Activated gamma-delta T cell treated with Interleukin-2 at 50 U/mL for 16 hours (primary cell): ENCODE measurements at places on chromosomes 1 and 21.

- DNase-seq: no peak
Observed at GRCh38 chr1:178344513-178345091, 152.2 kb downstream of the CLEC20A start.

GRCh38 chr1:224113545-224113917 is 380 bp upstream of the FBXO28 start:
- no peak for DNase-seq

- DNase-seq: no peak
Observed at GRCh38 chr1:94321662-94322061, 84.3 kb upstream of the ARHGAP29 start.

- no peak for DNase-seq
Observed at GRCh38 chr1:93506126-93506525, 58.2 kb downstream of the FNBP1L start.

DNA sequence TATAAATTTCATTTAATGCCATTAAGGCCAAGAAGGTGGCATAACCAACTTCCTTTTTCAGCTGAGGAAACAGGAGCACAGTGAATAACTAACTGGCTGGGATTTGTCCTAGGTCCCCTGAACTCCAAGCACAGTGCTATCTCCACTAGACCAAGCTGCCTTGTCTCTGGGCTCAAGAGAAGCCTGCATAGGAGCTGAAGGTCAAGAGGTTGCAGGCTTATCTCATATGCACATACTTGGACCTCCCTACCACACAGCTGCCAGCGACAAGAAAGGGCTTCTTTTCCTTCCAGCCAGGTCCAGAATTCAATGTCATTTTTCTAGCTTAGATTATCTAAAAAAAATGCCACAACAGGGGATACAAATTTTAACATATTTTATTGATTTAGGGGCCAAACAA is 27.1 kb downstream of the AK2 start:
- DNase-seq: no peak

DNA sequence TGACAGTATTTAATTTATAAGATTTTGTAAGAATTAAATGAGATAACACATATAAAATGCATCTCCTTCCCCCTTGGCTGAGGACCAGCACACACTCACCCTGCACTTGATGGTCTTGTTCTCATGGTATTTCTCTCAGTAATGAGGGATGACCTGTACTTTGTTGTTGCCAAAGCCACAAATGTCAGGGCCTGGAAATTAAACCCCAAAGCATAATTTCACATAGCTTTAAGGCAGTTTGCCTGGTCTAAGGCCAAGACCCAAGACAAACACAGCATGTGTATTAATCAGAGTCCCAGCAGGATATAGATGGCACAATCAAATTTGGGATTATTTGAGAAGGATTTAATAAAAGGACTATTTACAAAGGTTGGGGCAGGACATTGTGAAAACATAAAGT is 48.6 kb upstream of the EPS15 start:
- no peak for DNase-seq

DNA sequence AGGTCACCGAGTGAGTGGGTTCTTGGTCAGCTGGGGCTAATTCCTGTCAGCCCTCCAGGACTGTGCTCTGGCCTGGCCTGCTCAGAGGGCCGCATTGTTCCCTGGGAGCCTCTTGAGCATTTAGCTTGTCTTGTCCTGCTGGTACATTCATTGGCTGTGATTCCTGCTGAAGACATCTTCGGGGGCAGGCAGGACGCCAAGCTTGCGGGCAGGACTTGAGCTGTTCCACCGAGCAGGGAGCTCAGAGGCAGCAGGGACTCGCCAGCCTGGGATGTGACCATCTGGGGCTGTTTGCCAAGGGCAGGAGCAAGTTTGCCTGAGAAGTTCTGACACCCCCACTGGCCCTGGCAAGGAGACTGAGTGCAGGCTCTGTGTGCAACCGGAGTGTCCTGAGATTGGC is 7.0 kb upstream of the SLC26A9 start:
- DNase-seq: no peak

- no peak for DNase-seq
Observed at GRCh38 chr1:29506678-29507225, 270.4 kb downstream of the PTPRU start.

- DNase-seq: no peak
Observed at GRCh38 chr1:71638081-71638766, 557.4 kb upstream of the ZRANB2 start.

GRCh38 chr1:203278082-203278884 is 27.0 kb upstream of the BTG2 start:
- DNase-seq: no peak

DNA sequence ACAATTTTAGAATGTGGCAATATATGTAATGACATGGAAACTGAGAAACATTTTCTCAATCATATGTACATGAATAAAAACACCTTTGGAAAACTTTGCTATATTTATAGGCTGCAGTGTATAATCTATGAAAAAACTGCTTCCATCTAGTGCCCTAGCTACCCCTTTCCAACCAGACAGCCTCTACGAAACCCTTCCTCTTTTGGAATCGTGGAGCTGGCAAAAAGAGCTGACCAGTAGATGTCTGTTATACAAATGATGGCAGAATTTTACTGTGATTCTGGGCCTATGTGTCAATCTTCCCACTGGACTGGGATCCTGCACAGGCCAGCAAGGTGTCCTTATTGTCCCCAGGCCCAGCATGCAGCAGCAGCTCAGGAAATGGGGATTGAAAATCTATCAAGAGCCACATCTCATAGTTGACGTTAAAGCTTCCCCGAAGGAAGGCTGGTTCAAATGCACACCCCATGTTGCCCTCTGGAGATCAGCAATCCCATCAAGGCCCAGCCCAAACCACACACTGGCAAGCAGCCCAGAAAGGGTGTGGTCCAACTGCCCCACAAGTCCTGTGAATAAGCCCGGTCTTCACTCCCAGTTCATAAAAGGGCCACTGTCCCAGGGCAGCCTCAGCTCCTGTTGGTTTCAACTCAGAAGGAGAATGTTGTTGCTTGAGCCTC is 8.8 kb upstream of the FAM20B start:
- no peak for DNase-seq

DNA sequence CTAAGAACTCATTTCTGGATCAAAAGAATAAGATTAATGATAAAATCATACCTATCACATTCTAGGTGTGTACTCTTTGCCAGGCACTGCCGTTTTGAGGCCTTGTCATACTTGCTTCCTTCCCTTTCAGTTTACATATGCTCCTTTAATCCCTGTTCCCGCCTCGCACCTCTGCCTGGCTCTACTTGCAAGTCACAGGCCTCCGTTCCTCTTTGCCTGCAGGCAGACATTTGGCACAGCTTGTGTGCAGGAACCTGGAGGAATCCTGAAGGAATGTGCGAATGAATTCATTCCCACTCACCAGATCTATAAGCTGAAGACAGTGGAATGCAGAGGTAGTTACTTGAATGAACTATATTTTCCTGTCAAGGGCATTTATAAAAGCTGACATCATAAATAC is 13.8 kb downstream of the WLS start:
- DNase-seq: no peak

- DNase-seq: no peak
Observed at GRCh38 chr1:116850436-116850835, 59.3 kb upstream of the PTGFRN start.

GRCh38 chr1:34460193-34460592 is 283.5 kb downstream of the C1orf94 start:
- DNase-seq: peak; percentile 19

- DNase-seq: no peak
Observed at GRCh38 chr1:36006941-36007500, 76.1 kb downstream of the AGO3 start.

DNA sequence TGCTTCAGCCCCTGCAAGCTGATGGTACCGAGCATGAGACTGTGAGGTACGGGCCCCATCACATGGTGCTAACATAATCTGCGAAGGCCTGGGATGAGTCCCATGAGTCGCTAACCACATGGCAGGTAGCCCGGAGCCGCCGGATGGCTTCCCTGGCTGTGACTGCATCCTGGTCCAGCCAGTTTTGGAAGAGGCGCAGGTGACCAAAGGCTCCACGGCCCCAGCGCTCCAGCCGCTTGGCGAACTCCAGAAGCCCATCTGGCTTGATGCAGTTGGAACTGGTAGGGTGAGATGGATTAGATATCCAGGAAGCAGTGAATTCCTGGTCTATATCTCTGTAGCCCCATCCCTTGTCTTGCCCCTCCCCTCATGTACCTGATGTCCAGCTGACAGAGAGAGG is 24.6 kb downstream of the LRRC41 start:
- no peak for DNase-seq

- DNase-seq: no peak
Observed at GRCh38 chr1:93448983-93449804, 1.3 kb downstream of the FNBP1L start.

DNA sequence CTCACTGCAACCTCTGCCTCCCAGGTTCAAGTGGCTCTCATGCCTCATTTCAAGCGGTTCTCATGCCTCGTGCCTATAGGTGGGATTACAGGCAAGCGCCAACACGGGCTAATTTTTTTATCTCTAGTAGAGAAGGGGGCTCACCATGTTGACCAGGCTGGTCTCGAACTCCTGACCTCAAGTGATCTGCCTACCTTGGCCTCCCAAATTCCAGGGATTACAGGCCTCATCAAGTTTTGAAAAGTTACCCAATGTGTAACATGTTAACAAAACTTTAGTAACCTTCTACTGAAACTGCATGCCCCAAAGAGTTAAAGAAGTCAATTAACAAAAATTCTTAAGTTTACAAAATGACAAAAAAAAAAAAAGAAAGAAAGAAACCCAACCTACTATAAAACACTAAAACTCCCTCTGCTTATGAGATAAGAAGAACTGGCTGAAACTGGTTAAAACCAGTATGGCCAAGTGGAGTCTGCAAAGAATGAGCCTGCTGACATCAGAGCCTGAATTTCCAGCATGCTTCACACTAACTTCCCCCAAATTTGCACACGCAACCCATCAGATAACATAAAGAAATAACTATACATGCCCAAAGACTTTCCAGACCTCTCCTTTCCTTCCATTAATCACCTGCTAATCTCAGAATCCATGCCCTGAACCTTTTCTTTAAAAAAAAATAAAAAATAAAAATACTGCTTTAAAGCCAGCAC is 25.5 kb upstream of the PSMG1 start:
- DNase-seq: no peak

- DNase-seq: no peak
Observed at GRCh38 chr1:82946096-82946605, 1052.8 kb downstream of the TTLL7 start.

GRCh38 chr1:10629091-10629815 is 154.5 kb downstream of the PEX14 start:
- no peak for DNase-seq

- no peak for DNase-seq
Observed at GRCh38 chr1:51643362-51643761, 26.5 kb downstream of the OSBPL9 start.

GRCh38 chr1:154913273-154913672 is 23.2 kb downstream of the PMVK start:
- no peak for DNase-seq

- DNase-seq: no peak
Observed at GRCh38 chr21:45979141-45979631, 2.4 kb upstream of the COL6A1 start.

DNA sequence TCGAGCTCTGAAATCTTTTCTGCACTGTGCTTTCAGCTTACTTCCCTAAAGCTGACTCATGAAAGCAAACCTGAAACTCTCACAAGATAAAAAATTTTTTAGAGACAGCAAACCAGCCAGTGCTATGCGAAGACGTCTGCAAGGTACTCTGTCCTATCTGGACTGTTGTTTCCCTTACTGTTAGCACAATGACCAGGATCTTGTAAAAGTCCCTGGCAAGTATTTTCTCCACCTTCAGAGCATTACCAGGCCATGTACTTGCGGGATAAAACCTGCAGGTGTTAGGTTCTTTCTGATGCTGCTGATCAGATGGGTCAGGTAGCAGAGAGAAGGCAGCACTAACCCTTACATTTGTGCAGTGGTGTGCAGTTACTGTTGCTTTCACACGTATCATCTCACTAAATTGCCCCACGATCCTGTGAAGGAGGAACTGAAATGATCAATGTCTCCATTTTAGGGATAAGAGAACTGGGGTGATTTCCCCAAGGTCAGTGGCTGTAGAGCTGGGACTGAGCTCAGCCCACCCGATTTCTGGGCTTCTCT is 56.6 kb downstream of the PLXNA2 start:
- no peak for DNase-seq

DNA sequence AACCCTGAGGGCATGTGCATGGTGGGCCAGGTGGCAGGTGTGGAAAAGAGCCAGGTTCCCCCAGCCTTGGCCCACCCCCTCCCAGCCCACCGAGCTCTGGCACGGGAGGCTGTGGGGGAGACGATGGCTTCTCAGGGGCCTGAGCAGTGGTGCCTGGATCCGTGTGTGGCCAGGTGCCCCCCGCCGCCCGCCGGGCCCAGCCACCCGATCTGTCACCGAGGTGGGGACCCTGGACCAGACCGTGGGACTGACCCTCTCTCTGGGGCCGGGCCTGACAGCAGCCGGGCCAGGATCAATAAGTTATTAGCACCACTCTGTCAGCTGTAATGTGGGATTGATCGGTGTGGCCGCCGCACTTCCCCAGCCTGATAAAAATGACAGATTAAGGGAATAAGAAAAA is 13.8 kb downstream of the SAMD11 start:
- DNase-seq: no peak

DNA sequence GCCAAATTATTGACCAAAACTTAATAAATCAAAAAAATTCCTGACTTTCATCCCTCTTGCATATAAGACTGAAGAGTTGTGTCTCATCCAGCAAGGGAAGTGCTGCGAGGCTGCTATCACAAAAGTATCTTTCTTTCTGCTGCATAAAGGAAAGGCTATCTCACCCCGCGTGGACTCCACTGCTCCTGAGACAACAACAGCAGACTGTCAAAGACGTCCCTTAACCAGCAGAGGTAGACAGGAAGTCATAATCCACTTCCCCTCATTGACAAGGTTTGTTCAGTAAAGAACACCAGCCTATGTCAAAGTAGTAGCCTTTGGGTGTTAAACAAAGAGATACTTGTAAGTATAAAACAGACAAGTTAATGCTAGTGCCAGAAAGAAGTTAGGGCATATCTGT is 29.4 kb downstream of the VPS26C start:
- no peak for DNase-seq

DNA sequence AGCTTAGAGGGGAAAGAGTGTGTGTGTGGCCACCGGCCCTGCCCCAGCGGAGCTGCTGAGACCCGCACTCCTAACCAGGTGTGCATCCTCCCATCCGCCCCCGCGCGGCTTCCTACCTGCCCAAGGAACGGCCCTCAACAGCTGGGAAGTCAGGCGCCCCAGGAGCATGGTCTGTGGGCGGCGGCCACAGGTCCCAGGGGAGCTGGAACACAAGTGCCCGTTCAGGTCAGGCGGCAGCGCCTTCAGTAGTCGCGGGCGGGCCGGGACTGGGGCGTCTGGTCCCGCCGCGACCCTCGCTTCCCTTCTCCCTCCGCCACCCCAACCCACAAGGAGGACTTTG is 448 bp downstream of the AURKAIP1 start:
- DNase-seq: peak; percentile 6

GRCh38 chr1:185014941-185015340 is 30.4 kb upstream of the RNF2 start:
- DNase-seq: no peak

DNA sequence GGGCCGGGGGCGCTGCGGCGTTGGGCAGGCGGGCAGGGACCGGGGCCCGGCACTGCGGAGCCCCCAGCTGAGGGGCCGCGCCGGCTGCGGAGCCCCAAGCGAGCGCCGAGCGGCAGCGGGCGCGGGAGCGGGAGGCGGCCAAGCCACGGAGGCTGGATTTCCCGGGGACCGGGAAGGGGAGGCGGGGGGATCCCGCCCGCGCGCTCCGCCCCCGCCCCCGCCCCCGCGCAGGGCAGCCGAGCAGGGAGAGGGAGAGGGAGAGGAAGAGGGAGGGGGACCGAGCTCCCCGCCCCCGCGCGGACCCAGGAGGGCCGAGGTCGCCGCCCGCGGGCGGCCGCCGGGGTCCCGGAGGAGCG is at the start of gene DLGAP3:
TSS of gene DLGAP3 (minus strand) at position 154 of the 356 bp plus-strand sequence. CDS start 24,267 bp downstream, outside the sequence.
- DNase-seq: no peak

- no peak for DNase-seq
Observed at GRCh38 chr1:224624432-224624831, 8.3 kb downstream of the CNIH3 start.
